ENCODE measurements at places on chromosomes 5 and 9.

DNA sequence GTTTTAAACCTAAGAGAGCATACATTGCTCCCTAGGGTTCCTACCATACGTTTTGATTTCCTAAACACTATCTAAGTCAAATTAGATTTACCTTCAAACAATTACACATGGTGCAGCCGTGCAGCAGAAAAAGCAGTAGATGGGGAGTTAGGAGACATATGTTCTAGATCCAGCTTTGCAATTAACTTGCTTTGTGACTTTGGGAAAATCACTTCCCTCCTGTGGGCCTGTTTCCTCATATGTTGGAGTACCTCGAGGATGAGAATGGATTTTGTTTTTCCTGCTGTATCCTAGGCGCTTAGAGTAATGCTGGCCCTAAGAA lies 711 bp downstream of the MRPL50 start:
- DNase-seq = no peak

- DNase-seq = no peak
Observed at GRCh38 chr9:5848372-5848882, 15.5 kb upstream of the ERMP1 start.

DNA sequence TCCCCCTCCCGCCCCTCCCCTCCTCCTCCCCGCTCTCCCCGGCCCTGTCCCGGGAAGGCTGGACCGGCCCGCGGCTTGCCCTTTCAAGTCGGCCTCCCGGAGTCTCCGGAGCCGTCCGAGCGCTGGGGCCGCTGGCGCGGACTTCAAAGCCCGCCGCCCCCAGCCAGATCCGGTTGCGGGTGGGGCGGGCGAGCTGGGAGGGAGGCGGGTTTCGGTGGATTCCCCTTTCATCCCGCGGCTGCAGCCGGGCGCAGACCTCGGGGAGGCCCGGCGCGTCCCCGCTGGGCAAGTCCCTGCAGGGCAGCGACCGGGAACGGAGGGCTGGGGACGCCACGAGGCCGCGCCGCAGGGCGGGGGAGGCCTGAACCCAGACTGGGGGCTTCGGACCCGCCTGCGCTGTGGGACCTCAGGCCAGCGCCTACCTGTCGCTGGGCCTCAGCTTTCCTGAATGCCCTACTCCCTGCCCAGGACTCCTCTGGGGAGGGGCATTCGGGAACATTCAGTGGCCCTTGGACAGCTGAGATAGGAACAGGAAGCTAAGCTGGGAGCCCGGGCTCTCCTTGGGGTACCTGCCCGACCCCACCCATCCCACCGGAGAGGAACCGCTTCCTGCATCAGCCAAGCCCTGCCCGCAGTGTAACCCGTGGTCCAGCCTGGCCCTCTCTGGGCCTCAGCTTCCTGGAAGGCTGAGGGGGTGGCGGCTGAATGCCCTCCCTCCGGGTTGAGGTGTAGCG lies 23.4 kb downstream of the C9orf50 start:
- peak; percentile 74 for DNase-seq

- DNase-seq = no peak
Observed at GRCh38 chr9:116163293-116164055, 9.9 kb downstream of the PAPPA start.

DNA sequence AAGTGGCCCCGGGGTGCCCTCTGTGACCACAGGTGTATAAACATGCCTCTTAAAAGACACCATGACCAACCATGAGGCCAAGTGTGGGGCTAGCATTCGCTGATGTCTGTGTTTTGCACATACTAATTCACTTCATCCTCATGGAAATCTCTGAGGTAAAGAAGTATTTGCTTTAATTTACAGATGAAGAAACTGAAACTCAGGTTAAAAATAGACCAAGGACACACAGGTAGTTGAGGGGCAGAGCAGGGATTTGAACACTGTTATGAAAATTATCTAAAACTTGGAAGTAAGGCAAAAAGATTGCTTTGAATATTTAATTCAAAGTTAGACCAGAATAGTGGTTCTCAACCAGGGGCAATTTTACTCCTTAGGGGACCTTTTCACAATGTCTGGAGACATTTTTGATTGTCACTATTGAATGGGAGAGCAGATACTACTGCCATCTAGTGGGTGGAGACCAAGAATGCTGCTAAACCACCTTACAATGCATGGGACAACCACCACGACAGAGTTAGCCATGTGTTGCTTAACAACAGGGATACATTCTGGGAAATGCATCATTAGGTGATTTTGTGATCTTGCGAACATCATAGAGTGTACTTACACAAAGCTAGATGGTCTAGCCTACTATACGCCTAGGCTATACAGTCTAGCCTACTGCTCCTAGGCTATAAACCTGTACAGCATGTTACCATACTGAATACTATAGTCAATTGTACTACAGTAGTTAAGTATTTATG lies 8.0 kb upstream of the FXN start:
- DNase-seq = peak; percentile 88

DNA sequence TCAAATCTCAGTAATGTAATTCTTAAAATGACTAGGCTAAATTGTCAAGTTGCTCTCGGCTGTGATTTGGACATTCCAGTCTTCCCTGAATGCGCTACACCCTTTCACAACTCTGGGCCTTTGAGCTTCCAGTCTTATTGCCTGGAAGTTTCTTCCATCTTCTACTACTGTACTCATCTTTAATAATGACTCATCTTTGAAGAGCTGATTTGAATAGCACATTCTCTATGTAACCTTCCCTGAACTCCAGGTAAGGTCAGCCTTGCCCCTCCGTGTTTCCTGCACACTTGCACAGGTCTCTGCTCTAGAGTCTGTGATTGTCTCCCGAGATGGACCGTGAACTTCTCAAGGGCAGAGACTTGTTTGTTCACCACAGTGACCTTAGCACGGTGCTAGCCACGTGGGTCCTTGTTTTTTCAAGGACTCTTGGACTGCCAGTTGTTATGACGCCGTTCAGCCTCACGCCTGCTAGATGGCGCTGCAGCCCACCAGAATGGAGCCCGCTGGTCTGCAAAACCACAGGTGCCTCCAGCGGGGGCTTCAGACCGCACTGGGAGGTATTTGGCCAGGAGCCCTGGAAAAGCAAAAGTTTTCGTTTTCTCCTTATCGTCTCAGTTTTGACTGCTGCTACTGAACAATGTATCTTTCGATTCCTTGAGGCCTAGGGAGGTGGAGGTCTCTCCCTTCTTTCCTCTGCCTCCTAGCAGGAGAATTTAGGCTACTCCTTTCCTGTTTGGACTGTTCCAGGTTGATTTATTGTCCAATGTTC lies 44.4 kb downstream of the SEC61B start:
- DNase-seq = peak; percentile 85
